CD4-positive, CD25-positive, alpha-beta regulatory T cell (primary cell): ENCODE measurements at places on chromosomes 12 and 14.

DNA sequence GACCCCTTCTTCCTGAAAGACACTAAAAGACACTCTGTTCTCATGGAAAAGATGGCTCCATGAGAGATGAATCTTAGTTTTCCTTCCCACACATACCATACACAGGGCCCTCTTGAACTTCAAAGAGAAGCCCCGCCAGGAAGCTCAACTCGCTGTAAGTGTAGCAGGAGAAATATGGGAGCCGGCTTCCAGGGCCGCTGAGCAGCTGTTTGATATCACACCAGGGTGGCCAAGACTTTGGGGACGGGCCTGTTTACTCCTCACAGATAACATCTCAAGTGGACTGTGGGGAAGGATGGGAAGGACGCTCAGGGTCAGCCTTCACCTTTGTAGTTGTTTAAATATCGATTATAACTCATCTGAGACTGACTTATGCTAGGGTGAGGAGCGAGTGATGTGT lies 235.5 kb upstream of the TBX3 start:
- DNase-seq: no peak

- no peak for DNase-seq
Measured at GRCh38 chr12:48185181-48185919, 1.9 kb downstream of the CCDC184 start.

- DNase-seq: no peak
Measured at GRCh38 chr12:25615119-25615518, 62.0 kb upstream of the LMNTD1 start.

GRCh38 chr12:68303850-68304249 lies 28.3 kb downstream of the MDM1 start:
- no peak for DNase-seq

GRCh38 chr14:30645600-30645999 lies 23.5 kb downstream of the SCFD1 start:
- no peak for DNase-seq

GRCh38 chr12:124338448-124338847 lies 43.6 kb downstream of the RFLNA start:
- no peak for DNase-seq

DNA sequence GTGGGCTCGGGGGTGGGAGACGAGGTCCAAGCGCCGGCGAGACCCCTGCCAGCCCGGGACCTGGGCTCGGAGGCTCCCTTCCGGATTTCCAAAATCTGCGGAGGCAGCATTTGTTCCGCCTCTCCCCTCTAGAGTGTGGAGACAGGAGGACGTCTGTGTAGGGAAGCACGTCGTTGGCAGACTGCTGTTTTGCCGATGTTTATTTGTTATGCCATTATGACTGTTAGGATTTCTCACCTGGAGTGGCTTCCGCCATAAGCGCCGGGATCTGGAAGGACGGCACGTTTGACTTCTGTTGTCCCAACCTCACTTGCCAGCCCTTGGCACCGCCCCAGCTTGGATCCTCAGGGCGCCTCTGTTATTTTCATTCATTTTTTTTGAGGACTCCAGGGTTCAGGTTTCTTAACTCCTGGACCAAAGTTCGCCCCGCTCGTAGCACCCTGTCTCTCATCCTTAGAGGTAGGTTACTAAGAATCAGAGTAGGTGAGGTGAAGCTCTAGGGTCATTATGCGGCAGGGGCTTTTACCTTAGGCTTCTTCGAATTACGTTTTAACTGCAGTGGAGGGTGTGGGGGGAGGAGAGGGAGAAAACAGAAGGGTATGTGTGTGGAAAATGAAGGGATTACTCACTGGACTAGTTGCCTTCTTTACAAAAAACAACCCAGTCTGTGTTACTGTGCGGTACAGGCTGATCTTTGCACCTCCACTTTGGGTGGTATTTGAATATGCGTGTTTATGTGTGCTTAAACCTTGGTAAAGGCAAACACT lies 547 bp upstream of the PYGL start:
- DNase-seq: no peak

- DNase-seq: no peak
Measured at GRCh38 chr12:120259418-120260202, 5.9 kb downstream of the PXN start.

DNA sequence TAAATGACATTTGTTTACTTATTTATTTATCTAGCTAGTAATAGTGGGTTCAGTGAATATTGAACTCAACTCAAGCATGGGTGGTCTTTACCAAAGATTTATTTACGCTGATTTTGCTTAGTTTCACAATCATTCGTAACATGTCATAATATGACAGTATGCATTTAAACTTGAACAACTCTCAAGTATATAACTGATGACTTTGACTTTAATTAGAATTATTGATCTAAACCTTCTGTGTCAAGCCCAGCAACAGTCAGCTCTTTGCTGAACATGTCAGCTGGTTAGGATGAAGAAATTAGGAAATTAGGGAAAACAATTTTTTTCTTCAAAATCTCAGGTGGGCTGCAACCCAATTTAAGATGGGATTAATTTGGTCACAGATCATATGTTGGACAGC lies 210.5 kb upstream of the G2E3 start:
- DNase-seq: no peak

DNA sequence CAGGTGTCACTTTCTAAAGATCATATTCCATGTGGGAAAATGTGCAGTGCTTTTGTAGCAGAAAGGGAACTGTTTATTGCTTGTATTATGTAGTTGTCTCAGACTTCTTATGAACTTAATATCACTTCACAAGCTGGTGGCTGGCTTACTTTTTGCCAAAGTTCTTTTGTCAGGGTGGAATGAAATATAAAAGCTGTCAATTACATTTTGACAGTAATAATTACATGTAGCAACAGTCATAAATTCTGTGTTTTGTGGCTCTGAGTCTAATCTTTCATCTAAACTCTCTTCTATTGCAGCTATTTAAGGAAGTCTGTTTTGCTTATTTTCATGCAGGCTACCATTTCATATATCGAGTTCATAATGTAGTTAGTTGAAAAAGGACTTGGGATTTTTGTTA lies 106.6 kb downstream of the OTOGL start:
- DNase-seq: no peak

GRCh38 chr12:82955043-82955442 lies 268.3 kb downstream of the TMTC2 start:
- DNase-seq: no peak

DNA sequence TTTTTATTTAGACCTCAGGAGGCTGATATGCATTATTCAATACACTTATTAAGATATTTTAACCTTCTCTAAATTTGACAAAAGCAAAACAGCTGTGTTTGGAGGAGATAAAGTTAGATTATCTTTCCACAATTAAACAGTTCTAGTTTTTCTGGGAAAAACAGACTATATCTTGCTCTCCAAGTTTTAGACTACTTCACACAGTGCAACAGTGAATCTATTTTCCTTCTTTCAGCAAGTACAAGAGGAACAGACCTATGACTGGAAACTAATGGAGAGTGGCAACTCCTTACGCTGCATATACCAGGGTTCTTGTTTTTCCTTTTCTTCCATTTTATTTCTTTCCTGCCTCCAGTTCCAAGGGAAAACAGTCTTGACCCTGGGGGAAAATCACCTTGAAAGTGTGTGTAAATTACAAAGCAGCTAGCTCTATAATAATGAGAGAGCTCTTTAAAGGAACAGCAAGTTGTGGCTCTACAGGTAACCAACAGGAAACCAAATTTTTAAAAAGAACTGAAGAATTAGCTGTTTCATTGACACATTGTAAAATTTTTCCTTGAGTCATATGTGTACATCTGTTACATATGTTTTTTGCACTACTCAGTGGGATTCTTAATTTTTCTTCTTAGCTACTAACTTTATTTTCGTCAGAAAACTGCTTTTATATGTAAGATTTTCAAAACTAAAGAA lies 27.4 kb downstream of the DNM1L start:
- no peak for DNase-seq
